ENCODE measurements at places on chromosomes 16 and 17.
A peak's percentile ranks its signal among the peaks of the same experiment; 100 is the strongest.

DNA sequence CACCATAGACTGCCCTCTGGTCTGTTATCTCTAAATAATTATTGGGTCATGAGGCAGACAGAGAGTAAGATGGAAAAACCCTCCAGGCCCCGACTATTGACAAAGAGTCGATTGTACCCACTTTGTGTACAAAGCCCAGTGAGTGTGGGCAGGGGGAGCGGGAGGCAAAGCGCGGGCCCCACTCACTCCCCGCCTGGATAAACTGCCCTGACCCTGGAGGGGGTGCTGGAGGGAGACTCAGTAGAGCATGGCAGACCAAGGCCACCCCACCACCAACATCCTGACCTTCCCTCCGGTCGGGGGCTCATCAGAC is 11.2 kb upstream of the CPSF4L start:
- DNase-seq, result no peak

- peak; percentile 76 for DNase-seq
These were observed 4.5 kb upstream of the HSD17B1 start for GRCh38 chr17:42548070-42548837.

GRCh38 chr17:61487161-61487988 is 35.2 kb downstream of the TBX4 start:
- no peak for DNase-seq

DNA sequence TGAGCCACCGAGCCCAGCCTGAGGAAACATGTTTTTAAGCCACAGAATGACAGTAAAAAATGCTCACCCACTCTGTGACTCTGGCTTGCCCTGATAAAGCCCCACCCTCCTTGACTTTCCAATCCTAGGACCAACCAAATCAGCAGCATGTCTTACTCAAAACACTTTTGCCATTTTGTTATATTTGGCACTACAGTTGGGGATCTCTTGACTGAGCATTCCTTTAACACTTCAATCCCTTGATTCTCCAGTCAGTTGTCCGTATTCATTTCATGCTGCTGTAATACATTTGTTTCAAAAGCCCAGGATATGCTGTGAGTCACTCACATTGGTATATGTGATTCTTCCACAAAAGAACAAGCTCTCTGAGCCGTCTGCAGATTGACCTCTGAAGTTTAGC is 8.2 kb downstream of the MYH3 start:
- no peak for DNase-seq

DNA sequence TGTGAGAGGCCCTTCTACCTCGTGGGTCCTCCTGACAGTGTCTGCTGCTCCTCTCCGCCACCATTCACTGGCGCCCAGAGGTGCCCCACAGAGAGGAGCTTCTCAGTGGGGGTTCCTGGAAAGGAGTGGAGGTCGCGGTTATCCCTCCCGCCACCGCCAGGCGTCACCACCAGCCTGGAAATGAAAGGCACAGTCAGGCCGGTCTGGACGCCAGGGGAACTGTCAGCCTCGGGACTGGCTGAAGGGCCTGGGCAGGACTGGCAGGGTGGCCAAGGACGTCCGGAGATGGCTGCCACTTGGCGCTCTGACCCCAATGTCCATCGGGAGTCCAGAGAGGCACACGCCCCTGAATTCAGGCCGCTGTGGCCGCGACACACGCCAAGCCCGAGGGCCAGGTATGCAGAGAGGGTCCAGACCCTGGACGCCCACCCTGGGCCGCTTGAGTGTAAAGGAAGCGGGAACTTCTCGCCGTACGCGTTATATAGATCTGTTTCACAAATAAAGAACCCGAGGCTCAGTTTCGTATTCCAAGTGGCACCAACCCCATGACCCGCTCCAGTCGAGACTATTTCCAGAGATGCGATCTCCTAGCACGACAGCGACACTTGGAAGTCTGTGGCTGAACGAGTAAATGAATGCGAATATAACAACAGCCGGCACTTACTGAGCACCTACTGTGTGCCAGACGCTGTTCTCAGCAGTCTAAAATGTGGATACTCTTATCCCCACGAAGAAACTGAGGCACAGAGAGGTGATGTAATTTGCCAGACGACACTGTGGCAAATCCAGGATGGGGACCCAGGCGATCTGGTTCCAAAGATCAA is 7.6 kb upstream of the NXPH3 start:
- DNase-seq, result peak; percentile 83
